ENCODE measurements at places on chromosomes 12 and 14.

DNA sequence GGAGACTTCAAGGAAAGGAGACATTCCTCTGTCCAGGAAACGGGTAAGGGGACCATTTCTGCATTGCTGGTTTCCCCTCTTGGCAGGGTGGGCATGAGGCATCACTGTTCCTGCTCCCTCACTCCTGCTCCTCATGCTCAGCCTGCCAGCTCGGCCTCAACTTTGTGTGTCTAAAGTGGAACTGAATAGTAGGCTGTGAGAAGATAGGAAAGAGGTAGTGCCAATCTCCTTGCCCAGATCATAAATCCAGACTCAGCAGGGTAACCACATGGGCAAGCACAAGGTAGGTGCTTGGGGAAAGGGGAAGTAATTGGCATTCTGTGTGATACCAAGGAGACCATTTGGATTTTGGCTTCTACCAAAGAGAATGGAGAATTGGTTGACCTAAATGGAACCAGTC, 2.6 kb downstream of the LTB4R start:
- no peak for DNase-seq

- DNase-seq = no peak
Measured at GRCh38 chr14:31939934-31940333, 137.2 kb upstream of the ARHGAP5 start.

DNA sequence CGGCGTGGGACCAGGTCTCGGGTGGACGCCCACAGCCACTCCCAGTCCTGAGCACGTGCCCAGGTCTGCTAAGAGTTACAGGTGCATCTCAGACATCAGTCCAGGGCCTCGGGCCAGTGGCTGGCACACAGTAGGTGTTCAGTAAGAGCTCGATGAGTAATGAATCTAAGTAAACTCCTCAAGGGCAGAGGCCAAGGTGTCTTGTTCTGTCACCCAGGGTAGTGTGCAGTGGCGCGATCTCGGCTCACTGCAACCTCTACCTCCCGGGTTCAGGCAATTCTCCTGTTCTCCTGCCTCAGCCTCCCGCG, 11.2 kb downstream of the TTC7B start:
- DNase-seq = no peak

- DNase-seq = peak; percentile 24
Measured at GRCh38 chr12:32134101-32134888, 27.6 kb downstream of the BICD1 start.

GRCh38 chr14:85533861-85534291, 3.9 kb downstream of the FLRT2 start:
- no peak for DNase-seq

- no peak for DNase-seq
Measured at GRCh38 chr12:70033310-70033709, 208.3 kb downstream of the MYRFL start.

GRCh38 chr12:57208631-57209282, 7.8 kb upstream of the NXPH4 start:
- no peak for DNase-seq

DNA sequence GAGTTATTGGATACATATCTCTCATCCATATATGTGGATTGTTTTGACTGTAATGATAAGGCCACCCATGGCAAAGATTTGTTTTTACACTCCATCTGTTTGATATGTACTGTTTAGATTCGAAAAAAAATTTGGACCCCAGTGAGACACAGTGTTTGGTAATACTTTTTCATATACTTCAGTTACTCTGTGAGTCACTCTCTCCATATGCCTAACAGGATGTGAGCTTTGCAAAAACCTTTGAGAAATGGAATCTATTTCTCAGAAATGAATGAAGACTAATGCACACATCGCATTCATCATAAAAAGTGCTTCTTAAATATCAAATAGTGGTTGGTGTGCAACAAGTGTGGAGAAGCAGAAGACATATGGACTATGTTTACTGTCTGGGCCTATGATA, 781.5 kb downstream of the SLC6A15 start:
- DNase-seq = no peak

- DNase-seq = no peak
Measured at GRCh38 chr12:80777587-80777986, 60.9 kb downstream of the MYF5 start.

DNA sequence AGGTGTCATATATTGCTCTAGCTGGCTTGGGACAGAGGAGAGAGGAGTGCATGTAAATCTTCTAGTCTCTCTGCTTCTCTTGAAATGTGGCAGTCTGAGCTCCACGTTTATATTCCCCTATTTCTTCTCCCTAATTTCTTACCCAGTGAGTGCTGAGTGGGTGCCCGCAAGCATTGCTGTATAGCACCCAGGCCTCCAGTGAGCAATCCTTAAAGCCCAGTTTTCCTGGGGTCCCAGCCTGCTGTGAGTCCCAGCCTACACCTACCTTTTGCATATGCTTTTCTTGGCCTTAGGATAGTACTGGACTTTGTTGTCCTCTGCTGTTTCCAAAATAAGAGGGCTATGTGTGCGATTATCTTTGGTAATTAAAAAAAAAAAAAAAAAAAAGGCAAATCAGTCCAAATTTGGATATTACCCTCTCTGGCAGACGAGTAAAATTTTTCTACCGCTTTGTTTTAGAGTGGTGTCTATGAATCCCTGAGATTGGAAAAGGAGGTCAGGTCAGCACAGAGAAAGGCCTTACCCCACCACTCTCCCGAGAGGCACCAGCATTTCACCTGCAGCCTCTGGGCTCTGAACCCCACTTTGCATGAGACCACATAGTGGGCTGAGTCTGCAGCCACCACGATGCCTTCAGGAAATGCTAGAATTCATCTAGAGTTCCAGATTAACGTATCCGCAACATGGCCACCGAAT, 1.1 kb downstream of the MGST1 start:
- DNase-seq = no peak

DNA sequence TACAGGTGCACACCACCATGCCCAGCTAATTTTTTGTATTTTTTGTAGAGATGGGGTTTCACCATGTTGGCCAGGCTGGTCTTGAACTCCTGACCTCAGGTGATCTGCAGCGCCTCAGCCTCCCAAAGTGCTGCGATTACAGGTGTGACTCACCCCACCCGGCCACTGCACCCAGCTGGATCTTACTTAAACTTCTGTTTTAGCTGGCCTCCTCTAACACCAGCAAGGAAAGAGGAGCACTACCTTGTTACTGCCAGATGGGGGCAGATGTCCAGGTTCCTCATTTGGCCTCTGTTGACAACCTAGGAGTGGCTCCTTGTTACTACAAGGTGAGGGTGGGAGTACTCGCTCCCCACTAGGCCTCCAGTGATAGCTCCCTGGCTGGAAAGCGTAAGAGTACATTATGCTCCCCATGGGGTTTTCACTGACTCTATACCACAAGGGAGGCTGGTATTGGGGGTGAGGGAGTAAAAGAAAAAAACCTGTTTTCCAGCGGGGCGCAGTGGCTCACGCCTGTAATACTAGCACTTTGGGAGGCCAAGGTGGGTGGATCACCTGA, 13.2 kb upstream of the ARF6 start:
- DNase-seq = peak; percentile 78

DNA sequence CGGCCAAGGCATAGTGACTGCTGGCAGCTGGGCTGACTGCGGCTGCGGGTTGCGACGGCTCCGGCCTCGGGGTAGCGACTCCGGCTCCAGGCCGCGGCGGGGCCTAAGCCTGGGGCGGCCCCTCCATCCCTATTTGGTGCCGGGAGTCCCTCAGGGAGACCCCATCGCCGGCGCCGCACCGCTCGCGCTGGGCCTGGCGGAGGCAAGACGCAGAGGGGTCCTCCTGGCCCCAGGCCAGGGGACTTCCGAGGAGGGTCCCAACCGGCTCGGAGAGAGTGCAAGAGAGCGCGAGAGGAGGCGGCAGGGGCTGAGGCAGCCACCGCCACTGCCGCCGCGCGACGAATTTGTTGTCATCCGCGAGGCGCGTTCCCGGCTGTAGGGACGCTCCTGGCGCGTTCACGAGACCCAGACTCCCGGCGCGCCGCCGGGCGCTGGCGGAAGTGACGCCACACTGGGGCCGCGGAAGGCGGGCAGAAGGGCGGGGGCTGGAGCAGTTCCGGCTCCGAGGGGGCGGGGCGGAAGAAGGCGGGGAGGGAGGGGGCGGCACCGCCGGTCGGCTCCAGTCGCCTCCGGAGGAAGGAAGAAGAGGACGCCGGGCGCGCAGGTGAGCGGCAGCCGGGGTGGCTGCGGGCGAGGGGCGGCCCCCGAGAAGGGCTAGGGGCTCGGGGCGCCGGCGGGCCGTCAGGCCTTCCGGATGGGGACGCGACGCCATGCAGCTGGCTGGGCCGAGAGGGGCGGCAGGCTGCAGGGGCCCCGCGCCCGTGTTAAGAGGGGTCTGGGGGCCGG, at the start of the genes ATG2B and GSKIP:
Gene ATG2B (minus strand): TSS at position 377 of the 786 bp plus-strand sequence. CDS start 365 bp downstream, at position 12.
Gene GSKIP (plus strand): TSS at position 562 of the 786 bp plus-strand sequence. CDS start 18,722 bp downstream, outside the sequence.
- peak; percentile 98 for DNase-seq

GRCh38 chr12:55824726-55825125, 4.7 kb downstream of the DNAJC14 start:
- DNase-seq = no peak

- DNase-seq = no peak
Measured at GRCh38 chr14:61925732-61926435, 163.7 kb downstream of the SNAPC1 start.

- no peak for DNase-seq
Measured at GRCh38 chr12:41466300-41466699, 278.2 kb downstream of the PDZRN4 start.

DNA sequence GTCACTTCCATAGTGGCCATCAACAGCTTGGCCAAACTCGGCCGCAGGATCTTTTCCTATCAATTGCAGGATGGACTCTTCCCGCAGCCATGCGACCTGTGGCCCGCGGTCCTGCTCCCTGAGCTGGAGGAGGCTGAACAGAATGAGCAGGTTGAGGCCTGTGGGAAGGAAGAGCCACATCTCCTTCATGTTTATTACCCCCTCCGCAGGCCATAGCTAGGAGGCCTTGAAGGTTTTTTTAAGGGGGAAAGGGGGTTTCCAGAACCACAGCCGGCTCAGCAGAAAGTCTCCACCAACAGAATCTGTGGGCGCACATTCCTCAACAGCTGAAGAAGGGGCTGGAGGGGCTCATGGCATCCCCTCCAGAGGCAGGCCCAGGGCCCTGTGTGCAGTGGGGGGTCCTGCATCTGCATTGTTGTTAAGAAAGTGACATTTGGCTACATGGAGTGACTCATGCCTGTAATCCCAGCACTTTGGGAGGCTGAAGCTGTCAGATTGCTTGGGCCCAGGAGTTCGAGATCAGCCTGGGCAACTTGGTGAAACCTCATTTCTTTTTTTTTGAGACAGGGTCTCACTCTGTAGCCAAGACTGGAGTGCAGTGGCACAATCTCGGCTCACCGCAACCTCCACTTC, 25.2 kb upstream of the PPP1R13B start:
- peak; percentile 34 for DNase-seq
